ENCODE measurements at places on chromosomes 16 and 17.

DNA sequence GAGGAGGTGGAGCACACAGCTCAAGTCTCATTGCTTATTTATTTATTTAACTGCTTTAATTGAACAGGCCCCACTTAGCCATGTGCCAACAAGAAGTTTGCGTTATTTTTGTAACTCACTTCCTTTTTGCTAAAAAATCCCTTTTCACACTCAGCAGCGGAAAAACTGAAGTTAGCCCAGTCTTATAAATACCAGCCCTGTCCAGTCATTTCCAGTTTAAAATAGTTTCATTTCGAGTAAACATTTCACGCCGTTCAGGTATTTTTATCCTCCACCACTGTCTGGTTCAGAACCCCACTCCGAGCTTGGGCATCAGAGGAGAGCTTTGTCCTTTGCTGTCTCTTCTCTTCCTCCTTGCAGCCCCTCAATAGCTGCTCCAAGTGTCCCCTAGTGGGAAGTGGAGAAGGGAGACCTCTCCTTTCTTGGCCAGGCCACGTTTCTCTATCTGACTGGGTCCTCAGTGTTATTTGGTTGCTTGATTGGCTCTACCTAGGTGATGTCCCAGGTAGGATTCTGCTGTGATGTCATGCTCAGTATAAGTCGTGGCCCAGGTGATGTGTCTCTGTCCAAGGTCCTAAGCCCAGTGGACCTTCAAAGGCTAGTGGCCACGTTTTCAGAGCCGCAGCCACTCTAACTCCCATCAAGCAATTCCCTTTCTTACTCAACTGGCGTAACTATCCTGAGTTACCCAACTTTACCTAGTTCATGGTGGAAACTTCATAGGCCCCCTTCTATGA is 53.0 kb upstream of the GAS7 start:
- DNase-seq: no peak

DNA sequence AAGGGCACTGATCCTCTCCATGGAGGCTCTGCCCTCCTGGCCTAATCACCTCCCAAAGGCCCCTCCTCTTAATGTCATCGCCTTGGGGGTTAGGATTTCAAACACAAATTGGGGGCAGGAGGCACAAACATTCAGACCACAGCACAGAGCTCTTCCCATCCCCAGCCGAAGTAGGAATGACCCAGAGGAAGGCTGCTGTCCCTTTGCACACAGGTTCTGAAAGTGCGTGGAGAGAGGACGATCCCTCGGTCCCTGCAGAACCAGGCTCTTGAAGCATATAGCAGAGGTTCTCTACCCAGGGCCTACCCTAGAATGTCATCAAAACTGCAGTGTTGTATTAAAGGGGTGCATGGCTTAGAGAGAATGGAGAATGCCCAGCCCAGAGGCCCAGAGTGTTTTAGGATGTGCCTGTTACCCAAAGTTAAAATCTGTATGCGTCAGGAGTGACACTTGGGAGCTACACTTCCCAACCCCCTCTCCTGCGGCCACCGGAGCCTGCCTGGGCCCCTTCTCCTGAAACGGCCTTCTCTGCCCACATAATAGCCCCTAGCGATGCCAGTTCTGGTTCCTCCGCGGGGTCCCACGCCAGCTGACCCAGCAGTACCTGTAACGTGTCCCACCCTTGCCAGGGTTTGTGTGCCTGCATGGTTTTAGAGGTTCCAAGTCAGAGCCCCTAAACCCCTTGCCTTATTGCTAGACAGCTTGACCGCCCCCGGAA is 159.5 kb upstream of the CACNG5 start:
- no peak for DNase-seq

GRCh38 chr17:75839942-75840798 is 4.0 kb downstream of the UNC13D start:
- no peak for DNase-seq

DNA sequence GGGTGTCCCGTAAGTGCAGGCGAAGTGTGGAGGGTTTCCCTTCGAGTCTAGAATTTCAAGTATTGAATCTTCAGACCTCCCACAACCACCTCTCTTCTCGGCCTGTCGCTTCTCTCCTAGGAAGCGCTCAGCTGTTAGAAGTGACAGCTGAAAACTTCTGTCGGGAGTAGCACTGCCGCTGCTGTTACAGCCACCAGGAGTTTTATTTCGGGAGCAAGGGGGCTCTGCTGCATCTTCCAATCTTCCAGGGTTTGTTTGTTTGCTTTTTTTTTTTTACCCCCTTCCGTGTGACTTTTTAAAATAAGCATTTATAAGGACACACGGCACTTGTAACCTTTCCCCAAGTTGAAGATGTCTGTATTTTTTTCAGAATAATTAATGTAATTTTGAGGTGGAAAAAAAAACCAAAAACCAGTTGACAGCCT is 767 bp downstream of the RPS6KB1 start:
- peak; percentile 41 for DNase-seq

DNA sequence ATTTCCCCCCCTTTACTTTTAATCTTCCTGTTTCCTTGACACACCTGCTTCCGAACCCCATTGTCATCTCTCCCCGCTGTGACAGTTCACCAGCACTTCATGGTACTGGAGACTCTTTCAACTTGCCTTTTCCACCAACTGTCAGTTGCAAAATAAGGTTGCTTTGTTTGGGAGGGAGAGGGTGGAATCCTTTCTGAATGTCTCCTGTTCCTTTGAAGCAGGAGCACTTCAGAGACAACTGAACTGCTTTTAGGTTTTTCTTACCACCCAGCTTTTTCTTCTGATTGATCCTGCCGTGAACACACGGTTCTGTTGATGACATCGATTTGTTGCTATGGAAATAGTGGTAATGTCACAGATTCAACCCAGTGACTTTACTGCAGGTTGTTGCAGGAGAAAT is 42.0 kb downstream of the RPA1 start:
- no peak for DNase-seq

GRCh38 chr17:610276-610675 is 104.4 kb downstream of the VPS53 start:
- no peak for DNase-seq

GRCh38 chr16:65024767-65025178 is 97.1 kb downstream of the CDH11 start:
- peak; percentile 58 for DNase-seq

DNA sequence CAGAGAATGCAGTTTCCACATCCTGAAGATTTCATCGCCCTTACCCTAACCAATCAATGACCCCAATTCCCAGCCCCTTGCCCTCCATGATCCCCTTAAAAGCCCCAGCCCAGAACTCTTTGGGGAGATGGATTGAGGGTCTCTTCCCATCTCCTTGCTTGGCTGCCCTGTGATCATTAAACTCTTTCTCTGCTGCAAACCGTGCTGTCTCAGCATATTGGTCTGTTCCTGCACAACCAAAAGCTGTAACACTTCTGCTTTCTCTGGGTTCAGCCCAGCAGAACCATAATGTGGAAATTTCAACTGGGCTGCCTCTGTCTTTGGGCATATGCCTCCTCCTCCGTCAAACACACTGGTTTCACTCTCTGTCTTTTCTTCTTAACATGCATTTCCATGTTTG is 67.0 kb upstream of the NLRP1 start:
- DNase-seq: no peak

- peak; percentile 62 for DNase-seq
Measured at GRCh38 chr16:19704321-19705145, 13.5 kb downstream of the KNOP1 start.

DNA sequence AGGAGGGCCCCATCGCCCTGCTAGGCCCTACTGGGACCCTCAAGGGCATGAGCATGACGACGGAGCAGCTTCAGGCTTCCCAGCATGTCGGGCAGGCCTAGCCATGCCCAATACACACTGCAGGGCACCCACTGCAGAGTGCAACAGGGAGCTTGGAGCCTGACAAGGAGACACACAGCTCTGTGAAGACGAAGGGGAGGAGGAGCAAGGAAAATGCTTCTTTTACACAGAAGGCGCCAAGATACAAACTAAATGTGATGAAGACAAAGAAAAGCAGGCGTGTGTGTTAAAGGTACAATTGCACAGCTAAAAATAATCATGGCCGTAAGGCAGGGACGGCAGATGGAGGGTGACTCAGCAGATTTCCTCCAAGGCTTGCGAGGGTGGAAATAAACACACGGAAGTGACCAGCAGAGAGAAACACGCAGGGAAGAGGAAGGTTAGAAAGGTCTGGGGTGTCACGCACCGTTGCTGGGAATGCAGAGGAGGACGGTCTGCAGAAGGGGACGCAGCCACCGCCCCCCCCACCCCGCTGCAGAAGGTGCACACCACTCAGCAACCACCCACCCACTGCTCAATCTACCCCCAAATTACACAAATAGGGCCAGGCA is 108.5 kb downstream of the ZNF778 start:
- DNase-seq: peak; percentile 83

DNA sequence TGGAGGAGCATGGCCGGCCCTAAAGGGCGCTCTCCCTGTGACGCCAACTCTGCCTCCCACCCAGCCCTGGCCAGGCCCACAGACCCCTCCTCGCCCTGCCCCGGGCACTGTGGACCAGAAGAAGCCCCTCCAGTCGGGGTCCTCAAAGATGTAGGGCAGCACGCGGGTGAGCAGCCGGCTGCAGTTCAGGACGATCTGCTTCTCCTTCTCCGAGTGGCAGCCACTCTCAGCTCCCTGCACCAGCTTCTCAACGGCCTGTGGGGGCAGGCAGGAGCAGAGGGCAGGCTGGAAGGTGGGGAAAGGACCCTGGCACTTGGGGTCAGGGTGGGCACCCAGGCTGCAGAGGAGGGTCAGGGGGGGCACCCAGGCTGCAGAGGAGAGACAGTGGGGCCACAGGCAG is 8.9 kb downstream of the HID1 start:
- DNase-seq: no peak

DNA sequence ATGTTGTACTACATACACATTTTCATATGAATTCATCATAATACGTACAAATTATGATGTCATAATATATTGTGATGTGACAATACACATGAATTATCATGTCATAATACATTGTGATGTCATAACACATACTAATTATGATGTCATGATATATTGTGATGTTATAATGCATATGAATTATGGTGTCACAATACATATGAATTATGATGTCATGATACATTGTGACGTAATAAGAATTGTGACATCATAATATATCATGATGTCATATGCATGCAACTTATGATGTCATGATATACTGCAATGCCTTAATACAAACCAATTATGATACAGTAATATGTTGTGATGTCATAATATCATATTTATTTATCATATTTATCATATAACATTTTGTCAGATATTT is 2074.3 kb downstream of the TP53TG3F start:
- no peak for DNase-seq

DNA sequence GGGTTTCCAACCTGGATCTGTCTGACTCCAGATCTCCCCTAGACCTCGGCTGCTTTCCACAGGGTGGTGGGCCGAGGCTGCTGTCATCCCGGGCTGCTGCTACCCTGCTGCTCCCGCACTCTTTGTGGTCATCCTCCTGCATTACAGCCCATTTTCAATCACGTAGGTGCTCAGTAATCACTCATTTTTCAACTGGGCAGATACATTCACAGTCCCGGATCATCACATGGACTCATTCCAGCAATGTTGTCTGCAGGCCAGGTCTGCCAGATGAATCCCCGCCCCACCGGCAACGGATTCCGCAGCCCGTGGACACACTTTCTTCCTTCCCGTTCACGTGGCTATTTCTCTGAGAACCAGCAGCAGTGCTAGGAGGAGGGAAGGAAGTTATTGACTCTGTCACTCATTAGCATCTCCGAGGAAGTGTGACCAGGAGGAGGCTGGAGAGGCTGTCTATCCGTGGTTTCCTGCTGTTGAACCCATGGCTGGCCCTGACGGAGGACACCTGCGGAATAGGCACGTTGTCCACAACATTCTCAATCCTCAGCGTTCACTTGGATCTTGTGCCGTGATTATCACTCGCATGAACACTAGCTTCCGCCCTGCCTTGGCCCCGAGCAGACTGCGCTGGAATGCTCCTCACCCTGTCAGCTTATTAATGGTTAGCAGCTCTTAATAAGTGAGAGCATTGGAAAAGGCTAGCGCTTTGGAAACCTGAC is 14.7 kb upstream of the ZCCHC14 start:
- DNase-seq: no peak

DNA sequence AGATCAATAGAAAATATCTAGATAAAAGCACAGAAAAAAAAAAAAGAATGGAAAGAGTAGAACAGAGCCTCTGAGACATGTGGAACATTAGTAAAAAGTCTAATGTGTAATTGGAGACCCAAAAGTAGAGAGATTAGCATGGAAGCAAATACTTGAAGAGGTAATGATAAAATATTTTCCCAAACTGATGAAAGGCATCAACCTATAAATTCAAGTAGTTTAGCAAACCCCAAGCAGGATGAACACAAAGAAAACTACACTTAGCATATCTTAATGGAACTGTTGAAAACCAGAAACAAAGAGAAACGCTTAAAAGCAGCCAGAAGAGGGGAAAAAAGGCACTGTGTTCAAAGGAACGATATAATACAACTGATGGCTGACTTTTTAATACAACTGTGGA is 16.4 kb downstream of the NF1 start:
- DNase-seq: no peak

GRCh38 chr17:51279183-51279582 is 18.8 kb downstream of the UTP18 start:
- DNase-seq: no peak

DNA sequence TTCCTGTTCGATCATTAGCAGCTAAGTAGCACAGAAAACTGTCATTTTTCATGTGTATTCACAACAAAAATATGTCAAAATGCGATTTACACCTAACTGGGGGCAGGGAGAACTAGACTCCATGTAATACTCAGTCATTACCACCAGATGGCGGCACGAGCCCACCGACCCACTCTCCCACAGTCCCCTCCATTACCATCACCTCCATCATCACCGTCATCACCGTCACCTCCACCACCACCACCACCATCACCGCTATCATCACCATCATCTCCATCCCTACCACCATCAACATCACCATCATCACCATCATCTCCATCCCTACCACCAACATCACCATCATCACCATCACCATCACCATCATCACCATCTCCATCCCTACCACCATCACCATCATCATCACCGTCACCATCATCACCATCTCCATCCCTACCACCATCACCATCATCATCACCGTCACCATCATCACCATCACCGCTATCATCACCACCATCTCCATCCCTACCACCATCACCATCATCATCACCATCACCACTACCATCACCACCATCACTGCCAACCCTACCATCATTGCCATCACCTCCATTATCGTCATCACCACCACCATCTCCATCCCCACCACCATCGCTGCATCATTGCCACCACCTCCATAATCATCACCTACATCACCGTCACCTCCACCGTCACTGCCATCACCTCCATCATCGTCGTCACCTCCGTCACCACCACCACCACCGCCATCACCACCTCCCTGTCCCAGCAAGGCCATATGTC is 14.4 kb downstream of the NDUFAF8 start:
- peak; percentile 38 for DNase-seq

DNA sequence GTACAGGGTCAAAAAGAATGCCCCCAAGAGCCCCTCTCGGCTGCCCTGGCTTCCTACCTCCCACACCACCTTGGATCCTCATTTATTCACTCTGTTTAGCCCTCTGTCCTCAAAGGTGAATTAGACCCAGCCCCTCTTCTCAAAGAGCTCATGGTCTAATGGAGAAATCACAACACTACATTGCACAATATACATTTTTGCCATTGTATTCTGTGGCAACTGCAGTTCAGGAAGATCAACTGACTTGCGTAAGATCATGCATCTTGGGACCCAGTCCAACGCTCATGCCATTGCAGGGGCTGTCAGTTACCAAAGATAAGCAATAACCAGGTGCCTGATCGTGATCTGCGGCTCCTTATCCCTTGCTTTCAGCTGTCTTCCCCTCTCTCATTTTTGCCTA is 1.4 kb downstream of the KRT38 start:
- DNase-seq: peak; percentile 25
